GM23248 (cell line): ENCODE measurements at places on chromosomes 5 and 9. TPM values are rescaled to one million over a fixed set of nuclear protein-coding genes. Genes with fewer than 3 reads are reported as not detected.

DNA sequence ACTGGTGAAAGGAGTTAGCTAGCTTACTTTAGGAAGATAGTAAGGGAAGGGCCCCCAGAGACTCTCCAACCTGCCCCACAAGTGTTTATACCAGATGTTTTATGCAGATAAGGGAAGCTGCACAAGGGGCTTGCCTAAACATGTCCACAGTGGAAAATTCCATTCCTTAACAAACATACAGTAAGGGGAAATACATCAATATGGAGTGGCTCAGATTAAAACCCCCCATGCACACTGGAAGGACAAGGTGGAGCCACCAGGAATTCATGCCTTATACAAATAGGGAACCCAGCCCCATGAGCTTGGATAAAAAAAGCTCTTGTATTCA lies 106.3 kb upstream of the GPBP1 start:
- H3K27ac ChIP-seq = no peak overlapping the region
- no peaks in the 10 kb centered on the region for H3K36me3 ChIP-seq
- H3K4me1 ChIP-seq = no peaks in the 10 kb centered on the region
- H3K27me3 ChIP-seq = no peaks in the 10 kb centered on the region; the same call in 1 of the 2 replicates
- no peak for DNase-seq
- H3K4me3 ChIP-seq = no peak overlapping the region

DNA sequence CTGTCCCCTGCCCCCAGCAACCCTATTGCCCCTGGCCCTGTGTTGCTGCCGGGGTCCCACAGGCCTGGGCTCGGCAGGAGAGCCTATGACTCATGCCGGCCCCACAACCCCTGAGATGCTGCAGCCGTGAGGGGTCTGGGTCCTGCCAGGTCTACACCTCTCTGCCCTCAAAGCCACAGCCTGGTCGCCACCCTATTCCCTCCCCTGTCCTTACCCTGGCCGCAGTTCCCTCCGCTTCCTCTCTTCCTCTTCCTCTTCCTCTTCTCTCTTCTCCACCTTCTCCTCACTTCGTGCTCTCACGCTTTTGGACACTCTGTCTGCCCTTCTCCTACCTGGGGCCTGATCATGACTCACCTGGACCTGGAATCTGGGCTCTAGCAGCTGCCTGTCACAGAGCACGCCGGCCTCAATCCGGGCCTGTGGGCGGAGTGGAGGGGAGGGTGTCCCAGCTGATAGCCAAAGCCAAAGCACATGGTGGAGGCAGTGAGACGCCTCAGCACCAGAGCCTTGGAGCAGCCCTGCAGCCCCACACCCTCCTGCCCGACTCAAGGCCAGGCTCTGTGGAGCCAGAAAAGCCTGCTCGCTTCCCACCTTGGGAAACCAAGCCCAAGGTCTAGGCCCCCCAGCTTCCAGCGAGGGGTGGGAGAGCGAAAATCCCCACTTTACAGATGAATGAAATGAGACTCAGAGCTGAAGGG lies 26.8 kb upstream of the CSF1R start:
- H3K4me3 ChIP-seq = no peak overlapping the region
- peaks cover 37% of the 10 kb centered on the region for H3K4me1 ChIP-seq
- DNase-seq = peak; percentile 57

GRCh38 chr5:167448376-167448775 lies 843.1 kb upstream of the WWC1 start:
- H3K36me3 ChIP-seq = no peaks in the 10 kb centered on the region
- no peak overlapping the region for H3K4me3 ChIP-seq
- H3K4me1 ChIP-seq = 0 out of 2 replicates have a peak, but pooled peaks cover 4% of the 10 kb centered on the region
- DNase-seq = no peak
- H3K27me3 ChIP-seq = peaks cover 8% of the 10 kb centered on the region; the same call in 1 of the 2 replicates
- no peak overlapping the region for H3K27ac ChIP-seq

GRCh38 chr5:116516021-116516420 lies 58.6 kb downstream of the SEMA6A start:
- H3K27ac ChIP-seq = no peak overlapping the region
- DNase-seq = no peak
- H3K4me1 ChIP-seq = no peaks in the 10 kb centered on the region
- H3K36me3 ChIP-seq = no peaks in the 10 kb centered on the region
- no peaks in the 10 kb centered on the region for H3K27me3 ChIP-seq
- no peak overlapping the region for H3K4me3 ChIP-seq

DNA sequence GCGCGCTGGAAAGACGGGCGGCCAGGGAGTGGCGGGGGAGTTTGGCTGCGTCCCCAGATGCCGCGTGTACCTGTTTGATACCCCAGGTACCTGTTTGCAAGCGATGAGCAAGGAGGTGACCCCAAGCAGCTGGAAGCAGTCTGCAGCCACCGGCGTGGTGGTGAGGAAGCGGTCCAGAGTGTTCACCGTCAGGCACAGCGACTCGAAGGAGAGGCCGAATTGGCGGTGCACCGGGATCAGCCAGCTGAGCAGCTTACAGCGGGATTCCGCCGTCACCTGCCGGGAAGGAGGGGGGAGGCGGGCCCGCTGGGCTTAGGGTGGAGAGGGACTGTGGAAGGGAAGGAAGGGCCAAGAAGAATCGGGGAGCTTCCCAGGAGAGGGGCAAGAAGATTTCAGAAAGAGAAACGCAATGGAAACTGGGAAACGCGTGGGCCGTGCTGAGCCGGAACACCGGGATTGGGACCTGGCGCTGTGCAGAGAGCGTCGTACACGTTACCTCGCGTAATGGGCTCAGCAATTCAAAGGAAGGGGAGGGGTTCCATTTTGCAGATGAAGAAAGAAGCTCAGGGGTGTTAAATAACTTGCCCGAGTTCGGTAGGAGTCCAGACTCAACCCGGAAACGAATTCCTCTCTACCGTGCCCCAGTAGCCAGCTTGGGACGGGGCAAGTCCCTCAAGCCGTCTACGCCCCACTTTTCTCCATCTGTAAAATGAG lies 980 bp downstream of the CCNO start:
- peaks cover 50% of the 10 kb centered on the region for H3K27me3 ChIP-seq
- no peak overlapping the region for H3K27ac ChIP-seq
- H3K4me3 ChIP-seq = peak overlapping the region; percentile 81
- 0 out of 2 replicates have a peak, but pooled peaks cover 3% of the 10 kb centered on the region for H3K4me1 ChIP-seq
- H3K36me3 ChIP-seq = no peaks in the 10 kb centered on the region
- DNase-seq = peak; percentile 59

DNA sequence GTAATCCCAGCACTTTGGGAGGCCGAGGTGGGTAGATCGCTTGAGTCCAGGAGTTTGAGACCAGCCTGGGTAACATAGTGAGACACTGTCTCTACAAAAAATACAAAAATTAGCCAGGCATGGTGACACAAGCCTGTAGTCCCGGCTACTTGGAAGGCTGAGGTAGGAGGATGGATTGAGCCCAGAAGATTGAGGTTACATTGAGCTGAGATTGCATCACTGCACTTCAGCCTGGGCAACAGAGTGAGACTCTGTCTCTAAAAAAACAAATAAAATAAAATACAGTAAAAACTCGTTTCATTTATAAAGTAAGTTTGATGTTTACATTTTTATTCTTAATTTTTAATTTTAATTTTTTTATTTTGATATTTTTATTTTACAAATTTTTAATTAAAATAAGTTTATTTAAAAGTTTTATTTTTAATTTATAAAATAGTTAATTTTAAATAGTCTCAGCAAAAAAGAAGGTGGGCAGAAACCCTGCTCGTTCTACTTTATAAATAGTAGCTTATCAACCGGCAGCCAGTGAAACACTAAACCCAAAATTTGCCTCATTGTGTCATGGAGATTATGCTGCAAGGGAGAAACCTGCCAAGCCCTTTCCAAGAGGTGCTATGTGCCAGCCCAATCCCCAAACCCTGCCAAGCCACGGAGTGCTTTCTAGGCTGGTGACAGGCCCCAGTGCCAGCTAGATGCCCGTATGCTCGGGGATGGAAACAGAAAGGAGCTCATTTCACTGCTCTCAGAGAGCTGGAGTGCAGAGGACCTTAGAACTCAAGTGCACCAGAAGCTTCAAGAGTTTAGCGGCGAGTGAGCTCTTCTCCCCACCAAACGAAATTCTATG lies 38.9 kb downstream of the SERINC5 start:
- H3K27ac ChIP-seq = no peak overlapping the region
- H3K4me3 ChIP-seq = no peak overlapping the region
- no peaks in the 10 kb centered on the region for H3K36me3 ChIP-seq
- peak; percentile 53 for DNase-seq
- no peaks in the 10 kb centered on the region for H3K27me3 ChIP-seq
- peaks cover 15% of the 10 kb centered on the region for H3K4me1 ChIP-seq

GRCh38 chr5:146848133-146848532 lies 30.4 kb downstream of the PPP2R2B start:
- H3K36me3 ChIP-seq = no peaks in the 10 kb centered on the region
- no peaks in the 10 kb centered on the region for H3K4me1 ChIP-seq
- no peak overlapping the region for H3K27ac ChIP-seq
- no peaks in the 10 kb centered on the region for H3K27me3 ChIP-seq
- DNase-seq = no peak

DNA sequence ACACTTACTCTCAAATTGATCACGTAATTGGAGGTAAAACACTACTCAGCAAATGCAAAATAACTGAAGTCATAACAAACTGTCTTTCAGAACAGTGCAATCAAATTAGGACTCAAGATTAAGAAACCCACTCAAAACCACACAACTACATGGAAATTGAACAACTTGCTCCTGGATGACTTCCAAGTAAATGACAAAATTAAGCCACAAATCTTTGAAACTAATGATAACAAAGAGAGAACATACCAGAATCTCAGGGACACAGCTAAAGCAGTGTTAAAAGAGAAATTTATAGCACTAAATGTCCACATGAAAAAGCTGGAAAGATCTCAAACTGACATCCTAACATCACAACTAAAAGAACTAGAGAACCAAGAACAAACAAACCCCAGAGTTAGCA lies 540.5 kb upstream of the CDH18 start:
- DNase-seq = no peak
- no peaks in the 10 kb centered on the region for H3K4me1 ChIP-seq
- H3K4me3 ChIP-seq = no peak overlapping the region

- no peaks in the 10 kb centered on the region for H3K36me3 ChIP-seq
- peaks cover 14% of the 10 kb centered on the region for H3K4me1 ChIP-seq
- no peak for DNase-seq
- H3K27ac ChIP-seq = no peak overlapping the region
- no peaks in the 10 kb centered on the region for H3K27me3 ChIP-seq
- no peak overlapping the region for H3K4me3 ChIP-seq
Measured at GRCh38 chr5:39121922-39122321, 47.7 kb upstream of the RICTOR start.

Gene GPR21
- total RNA-seq = 0.65 TPM in 1 of 2 replicates, not detected in the other

Gene SPATA31D4
- not detected in 2 replicates for total RNA-seq

Gene RASEF
- 0.11 TPM in 1 of 2 replicates, not detected in the other for total RNA-seq

Gene NEURL1B
- total RNA-seq = 0.38 and 1.8 TPM in 2 replicates

Gene NIPAL4
- total RNA-seq = not detected in 2 replicates
